ENCODE measurements at places on chromosomes 11 and 22.

- DNase-seq, result no peak
These were observed 1.7 kb downstream of the APOL5 start for GRCh38 chr22:35719212-35719875.

DNA sequence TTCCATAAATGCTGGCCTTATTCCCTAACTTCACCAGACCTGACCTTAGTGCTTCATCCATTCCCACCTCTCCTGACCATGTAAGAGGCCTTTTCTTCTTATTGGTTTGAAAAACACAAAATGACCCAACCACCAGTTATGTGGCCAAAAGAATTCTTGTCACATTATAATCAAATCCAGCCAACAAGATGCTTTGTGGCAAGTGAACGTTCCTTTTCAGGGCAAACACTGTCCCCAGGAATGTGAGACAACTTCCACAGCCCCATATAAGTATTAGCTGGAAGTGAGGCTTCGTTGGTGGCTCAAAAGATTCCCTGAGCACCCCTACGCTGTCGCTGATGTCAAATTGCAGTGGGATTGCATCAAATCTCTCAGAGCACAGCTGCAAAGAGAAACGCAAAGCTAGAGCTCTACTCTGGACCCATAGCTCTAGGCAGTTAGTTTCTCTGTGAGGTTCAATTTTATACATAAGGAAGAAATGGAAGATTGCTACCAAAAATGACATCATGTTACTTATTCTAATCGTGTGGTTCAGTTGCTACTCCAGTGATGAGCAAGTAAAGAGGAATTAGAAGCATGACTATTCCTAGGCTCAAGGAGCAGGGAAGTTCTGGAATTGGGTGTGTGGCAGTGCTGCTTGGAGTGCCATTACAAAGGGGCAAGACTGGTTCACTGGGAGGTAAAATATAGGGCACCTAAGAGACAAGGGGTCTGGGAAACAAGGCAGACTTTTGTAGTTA, 26.1 kb downstream of the GLYATL1 start:
- DNase-seq, result no peak

- no peak for DNase-seq
These were observed 9.9 kb downstream of the SUN2 start for GRCh38 chr22:38745676-38746460.

DNA sequence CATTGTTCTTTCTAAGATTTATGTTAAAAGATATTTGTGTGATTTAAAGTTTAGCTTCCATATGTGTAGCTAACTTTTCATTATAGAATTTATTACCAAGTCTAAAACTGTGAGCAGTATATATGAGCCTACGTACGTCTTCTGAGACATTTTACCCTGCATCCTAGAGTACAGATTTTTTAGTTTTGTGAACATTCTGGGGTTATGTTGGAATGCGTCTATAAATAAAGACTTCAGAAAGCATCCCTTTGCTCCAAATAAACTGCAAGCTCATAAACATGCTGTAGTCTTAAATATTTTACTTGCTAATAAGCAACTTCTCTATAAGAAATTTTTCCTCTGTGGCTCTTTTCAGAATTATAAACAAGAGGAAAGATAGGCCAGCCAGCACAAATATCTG, 236.5 kb downstream of the DDX10 start:
- no peak for DNase-seq

Data from caudate nucleus (tissue), 63 donors.